ENCODE measurements at places on chromosomes 6 and 20.

- no peak for DNase-seq
Measured at GRCh38 chr6:36829919-36830544, 9.2 kb downstream of the CPNE5 start.

DNA sequence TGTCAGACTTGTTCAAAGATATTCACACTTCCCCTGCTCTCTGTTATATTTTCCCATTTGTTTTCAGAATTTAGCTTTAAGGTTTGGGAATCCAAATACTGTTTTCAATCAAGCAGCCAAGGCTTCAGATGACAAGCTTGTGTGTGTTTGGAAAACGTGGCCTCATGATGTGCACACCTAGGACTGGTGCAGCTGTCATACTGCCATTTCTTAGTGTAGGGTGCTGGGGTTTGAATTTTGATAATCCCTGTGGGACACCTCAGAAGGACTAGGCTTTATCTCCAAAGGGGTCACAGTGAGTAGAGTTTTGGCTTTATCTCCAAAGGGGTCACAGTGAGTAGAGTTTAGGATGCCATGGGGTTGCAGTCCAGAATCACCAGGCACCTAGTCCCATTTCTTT lies 65.3 kb upstream of the JAG1 start:
- no peak for DNase-seq

DNA sequence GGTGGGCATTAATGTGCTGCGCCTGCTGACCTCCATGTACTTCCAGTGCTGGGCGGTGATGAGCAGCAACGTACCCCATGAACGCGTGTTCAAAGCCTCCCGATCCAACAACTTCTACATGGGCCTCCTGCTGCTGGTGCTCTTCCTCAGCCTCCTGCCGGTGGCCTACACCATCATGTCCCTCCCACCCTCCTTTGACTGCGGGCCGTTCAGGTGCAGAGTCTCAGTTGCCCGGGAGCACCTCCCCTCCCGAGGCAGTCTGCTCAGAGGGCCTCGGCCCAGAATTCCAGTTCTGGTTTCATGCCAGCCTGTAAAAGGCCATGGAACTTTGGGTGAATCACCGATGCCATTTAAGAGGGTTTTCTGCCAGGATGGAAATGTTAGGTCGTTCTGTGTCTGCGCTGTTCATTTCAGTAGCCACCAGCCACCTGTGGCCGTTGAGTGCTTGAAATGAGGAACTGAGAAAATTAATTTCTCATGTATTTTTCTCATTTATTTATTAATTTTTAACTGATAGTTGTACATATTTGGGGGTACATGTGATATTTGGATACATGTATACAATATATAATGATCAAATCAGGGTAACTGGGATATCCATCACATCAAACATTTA lies 35.2 kb upstream of the NOP56 start:
- DNase-seq = no peak

- DNase-seq = no peak
Measured at GRCh38 chr20:37506152-37506725, 14.8 kb upstream of the NNAT start.

- DNase-seq = no peak
Measured at GRCh38 chr6:14542670-14543366, 425.2 kb downstream of the CD83 start.
